Cerebellum (tissue), 4 donors: ENCODE measurements at places on chromosomes 16 and 17. TPM values are rescaled to one million over a fixed set of nuclear protein-coding genes. Genes with fewer than 3 reads are reported as not detected.

DNA sequence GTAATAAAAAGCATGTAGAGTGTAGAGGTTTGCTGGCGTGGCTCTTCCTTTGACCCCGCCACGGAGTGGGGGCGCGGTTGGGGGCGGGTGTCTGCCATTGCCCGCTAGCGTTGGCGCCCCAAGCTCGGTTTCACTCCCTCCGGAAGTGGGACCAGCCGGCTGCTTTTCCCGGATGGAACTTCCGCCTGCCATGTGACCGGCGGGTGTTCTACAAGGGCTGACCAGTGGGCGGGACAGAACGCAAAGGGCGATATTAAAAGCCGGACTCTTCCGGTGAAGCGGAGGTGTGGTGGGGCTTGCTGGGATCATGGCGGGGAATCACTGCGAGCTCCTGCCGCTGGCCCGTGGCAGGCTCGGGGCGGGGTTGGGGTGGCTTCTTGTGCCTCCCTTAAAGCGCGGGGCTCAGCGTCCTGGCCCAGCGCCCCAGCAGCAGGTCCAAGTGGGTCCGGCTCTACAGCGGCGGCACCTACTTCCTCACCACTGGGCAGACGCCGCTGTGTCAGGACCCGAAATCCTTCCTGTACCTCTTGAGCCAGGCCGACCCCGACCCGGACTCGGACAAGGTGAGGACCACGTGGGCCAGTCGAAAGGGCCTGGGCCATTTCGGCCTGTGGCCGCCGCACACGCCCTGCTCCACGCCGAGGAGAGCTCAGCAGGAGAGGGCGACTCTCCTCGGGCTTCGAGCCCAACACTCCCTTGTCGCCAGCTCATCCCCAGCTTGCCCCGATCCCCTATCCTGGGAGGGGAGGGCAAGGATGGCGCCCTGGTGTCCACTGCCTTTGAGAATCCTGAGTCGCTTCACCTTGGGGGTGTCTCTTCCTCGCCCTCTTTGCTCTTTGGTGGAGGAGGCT lies 65.6 kb downstream of the PDPK1 start:
- peak; percentile 98 for DNase-seq

DNA sequence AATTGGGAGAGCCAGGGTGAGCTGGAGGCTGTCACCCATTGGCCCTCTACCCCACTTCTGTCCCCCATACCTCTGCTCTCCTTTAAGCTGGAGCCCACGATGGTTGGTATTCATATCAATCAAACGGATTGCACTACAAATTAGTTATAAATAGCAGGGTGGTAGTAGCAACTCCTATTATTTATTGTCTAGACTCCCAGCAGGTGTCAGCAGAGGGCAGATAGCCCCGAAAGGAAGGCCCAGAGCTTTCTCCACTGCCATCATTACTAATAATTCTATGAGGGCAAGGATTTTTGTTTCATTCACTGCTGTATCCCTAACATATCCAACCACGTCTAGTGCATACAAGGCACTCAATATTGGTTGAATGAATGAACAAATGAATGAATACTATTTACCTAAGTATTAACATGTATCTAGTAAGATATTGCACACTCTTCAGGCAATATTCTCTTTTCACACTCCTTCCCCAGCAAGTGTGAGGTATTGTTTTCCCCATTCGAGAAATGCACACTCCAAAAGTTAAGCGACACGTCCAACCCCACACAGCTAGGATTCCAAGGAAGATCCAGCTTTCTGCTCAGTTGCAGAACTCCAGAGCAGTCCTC lies 6.3 kb downstream of the C17orf50 start:
- peak; percentile 42 for DNase-seq

DNA sequence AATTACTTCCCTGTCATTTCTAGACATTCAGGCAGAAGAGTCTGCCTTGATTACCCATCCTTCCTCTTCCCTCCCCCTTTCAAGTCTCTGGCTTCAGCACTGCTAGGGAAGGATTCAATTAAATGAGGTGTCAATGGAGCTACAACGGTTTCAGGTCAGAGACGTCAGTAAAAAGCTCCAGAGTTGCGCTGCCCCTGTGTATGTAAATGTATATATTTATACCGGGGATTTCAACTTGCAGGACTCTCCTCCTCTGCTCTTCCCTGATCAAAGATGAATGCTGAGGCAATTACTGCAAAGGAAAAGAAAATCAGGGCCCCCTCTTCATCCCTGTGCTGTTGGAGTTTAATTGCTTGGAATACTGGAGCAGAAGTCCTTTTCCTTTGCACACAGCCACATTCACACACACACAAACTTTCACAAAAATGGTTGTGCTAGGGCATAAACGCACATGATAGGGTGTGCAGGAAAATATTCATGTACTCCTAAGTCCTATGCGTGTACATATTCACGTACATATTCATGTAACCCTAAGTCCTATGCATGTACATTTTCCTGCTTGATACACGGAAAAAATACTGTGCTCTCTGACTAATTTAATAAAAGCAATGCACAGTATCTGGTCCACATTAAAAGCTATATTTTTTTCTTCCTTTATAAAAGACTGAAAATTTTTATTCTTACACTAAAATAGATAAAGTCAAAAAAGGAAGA lies 129.7 kb upstream of the PMFBP1 start:
- DNase-seq: no peak

- no peak for DNase-seq
These were observed 8.5 kb downstream of the C17orf100 start for GRCh38 chr17:6660101-6660500.

The RAB11FIP4 gene
- 27.8 TPM for total RNA-seq

The OTOA gene
- 0.36 TPM for total RNA-seq

GRCh38 chr17:53191878-53192277 lies 630.8 kb upstream of the KIF2B start:
- DNase-seq: no peak

DNA sequence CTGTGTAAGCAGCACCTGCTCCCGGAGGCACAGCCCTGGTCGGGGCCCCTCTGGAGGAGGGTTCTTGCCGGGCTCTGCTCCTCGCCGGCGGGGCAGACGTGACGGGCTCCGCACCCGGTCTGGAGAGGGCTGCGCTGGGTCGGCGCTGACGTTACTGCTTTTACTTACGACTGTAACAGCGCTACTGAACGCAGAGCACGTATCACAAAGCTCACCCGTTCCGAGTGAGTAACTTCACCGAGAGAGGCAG lies 1.3 kb upstream of the RAB40C start:
- no peak for DNase-seq

DNA sequence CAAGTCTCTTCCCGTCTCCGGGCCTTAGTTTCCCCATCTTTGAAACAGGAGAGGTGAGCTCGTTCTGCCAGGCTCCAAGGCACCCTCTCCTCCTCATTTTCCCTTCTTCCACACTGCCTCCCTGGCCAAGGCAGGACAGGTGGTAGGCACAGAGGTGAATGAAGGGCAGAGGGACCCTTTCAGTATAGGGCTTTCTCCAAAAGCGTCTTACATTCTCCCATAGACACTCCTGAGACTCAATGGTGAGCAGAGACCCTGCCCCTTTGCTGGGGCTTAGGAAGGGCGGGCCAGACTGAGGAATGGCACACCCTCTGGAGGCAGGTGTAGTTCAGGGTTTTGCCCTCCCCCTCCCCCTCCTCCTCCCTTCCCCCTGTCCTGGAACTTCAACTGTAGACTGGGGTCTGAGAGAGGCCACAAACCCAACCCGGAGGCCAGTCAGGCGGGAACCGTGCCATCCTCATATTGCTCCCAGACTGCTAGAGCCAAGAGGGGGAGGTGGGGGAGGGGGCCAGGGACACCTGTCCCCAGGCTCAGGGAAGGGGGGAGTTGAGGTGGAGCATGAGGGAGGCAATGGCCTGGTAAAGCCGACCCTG lies 1.9 kb downstream of the PLEKHH3 start:
- DNase-seq: no peak

GRCh38 chr17:6346986-6347385 lies 87.9 kb downstream of the AIPL1 start:
- no peak for DNase-seq

The CD7 gene
- not detected for total RNA-seq

DNA sequence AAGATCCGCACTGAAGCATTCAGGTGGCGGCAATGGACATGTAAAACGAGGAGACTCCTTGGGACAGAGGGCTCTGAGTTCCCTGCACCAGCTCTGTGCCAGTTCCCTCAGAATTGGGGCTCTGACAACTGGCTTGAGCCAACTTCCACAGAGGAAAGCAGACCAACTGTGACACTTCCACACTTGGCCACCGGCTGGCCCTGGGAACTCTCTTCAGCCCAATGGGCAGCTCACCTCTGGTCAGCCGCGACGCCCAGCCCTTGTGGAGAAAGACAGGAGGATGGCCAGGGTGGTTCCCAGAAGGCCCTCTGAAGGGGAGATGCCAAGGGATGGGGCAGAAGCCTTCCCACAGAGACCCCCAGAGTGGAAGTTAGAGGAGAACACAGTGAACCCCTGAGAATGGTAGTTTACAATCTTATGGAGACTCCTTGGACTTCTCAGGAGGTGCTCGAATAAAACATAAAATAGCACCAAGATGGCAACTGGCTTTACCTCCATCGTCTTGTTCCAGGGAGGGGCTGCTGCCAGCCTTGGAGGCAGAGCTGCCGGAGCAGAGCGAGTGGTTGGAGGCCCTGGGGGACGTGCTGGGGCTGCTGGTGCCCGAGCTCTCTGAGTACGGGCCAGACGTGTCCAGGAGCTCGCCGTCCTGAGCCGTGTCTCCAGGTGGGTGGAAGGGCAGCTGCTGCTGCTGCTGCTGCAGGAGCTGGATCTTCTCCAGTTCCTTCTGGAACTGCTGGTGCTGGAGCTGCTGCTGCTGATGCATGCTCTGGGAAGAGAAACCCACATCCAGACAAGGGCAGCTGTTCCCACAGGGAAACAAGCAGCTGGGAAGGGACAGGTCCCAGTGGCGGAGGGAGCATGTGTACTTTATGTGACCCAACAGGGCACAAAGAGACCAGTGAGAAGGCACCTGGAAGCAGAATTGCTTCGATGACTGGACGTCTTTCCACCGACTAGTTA lies 35.0 kb upstream of the ICAM2 start:
- DNase-seq: no peak

DNA sequence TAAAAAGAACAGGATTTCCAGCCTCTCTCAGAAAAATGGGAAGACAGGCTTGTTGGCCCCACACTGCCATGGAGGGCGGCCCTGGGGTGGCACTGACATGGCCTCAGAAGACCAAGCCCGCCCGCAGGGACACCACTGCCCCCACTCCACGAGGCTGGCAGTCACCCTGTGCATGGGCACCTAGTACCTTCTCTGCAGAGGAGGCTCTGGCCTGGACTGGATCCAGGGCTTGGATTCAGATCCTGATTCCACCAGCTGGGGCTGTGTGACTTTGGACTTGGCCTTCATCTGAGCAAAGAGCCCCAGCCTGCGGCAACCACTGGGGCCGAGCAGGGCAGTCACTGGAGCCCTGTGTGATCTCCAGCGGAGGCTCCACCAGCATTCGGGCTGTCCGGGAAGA lies 16.8 kb upstream of the FASN start:
- no peak for DNase-seq

DNA sequence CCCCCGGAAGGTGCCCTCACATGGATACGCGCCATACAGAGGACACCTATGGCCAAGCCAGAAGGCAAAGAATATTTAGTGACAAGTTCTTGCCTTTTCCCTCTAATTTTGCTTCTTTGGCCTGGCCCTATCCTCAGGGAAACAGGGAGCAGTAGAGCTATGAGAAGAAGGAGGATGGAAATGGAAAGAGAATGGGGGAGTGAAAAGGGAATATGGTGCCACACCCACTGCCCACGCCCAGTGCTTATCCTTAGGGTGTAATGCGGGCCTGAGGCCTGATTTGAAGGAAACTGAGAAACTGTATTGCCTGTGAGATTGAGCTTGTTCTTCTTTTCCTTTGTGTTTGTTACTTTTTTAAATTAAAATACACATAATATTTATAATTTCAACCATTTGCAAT lies 255.1 kb downstream of the HS3ST3A1 start:
- DNase-seq: no peak

The CDR2 gene
- total RNA-seq: 13.3 TPM

DNA sequence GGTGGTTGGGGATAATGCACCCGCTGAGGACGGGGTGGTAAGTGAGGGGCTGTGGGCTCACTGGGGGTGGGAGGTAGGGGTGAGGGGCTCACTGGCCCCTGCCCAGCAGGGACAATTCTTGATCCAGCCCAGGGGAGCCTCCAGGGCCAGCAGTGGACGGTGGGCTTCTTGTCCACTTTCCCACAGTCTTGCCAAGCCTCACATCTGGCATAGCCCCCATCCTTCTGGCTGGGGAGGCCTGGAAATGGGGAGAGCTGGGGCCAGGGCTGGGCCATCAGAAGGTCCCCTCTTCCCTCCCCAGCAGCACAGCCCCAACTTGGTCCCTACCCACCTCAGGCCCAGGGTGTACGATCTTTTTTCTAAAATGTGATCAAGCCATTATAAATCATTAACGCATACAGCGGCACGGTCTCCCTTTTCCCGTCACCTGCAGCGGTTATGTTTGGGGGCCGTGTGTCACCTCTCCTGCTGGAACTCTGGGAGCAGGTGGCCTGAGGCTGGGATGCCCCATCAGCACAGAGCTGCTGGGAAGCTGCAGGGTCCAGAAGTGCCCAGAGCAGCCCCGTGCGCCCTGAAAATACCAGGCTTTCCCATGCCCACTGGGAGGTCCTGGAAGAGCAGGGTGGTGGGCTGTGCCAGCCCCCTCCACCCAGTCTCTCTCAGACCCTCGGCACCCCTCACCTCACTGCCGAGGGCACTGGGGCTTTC lies 7.2 kb upstream of the SETD6 start:
- DNase-seq: no peak

- no peak for DNase-seq
These were observed 310.6 kb downstream of the SEC14L1 start for GRCh38 chr17:77451245-77451893.

DNA sequence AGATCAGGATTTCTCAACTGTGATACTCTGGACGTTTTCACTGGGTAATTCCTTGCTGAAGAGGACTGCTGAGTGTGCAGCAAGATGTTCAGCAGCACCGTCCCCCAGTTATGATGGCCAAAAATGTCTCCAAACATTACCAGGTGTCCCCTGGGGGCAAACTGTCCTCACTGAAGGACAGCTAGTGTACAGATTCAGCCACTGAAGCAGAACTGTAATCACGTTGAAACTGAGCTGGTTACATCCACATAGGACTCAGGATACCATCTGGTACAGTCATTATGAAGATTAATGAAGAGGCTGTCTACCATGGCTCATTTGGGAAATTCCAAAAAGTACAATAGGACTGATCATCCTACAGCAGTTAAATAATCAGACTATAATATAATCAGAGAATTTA lies 43.3 kb upstream of the GINS3 start:
- DNase-seq: peak; percentile 54

The CMTM2 gene
- total RNA-seq: not detected

DNA sequence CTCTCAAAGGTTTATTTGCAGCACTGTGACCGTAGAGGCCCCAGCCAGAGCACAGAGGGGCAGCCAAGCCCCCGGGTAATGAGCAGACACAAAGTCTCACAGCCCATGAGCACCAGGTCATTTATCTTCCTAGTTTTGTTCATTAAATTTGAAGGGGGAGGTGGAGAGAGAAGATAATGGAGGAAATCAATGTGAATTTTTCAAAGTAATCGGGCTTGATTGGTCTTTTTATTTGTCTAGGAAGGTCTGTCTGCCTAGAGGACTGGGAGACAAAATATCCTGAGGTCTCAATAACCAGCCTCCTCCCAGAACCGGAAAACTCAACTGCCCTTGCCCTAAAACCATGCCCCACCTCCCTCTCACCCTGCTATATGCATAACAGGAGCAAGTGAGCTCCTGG lies 189.0 kb downstream of the SLC39A11 start:
- no peak for DNase-seq

The ATP2A1 gene
- 0.18 TPM for total RNA-seq
